ENCODE measurements at places on chromosomes 11 and 22. TPM values are rescaled to one million over a fixed set of nuclear protein-coding genes. Genes with fewer than 3 reads are reported as not detected.

DEFB131B gene
- not detected for total RNA-seq

C11orf16 gene
- not detected for total RNA-seq

OR8D1 gene
- total RNA-seq: not detected

ESRRA gene
- total RNA-seq: 38.0 TPM

DNA sequence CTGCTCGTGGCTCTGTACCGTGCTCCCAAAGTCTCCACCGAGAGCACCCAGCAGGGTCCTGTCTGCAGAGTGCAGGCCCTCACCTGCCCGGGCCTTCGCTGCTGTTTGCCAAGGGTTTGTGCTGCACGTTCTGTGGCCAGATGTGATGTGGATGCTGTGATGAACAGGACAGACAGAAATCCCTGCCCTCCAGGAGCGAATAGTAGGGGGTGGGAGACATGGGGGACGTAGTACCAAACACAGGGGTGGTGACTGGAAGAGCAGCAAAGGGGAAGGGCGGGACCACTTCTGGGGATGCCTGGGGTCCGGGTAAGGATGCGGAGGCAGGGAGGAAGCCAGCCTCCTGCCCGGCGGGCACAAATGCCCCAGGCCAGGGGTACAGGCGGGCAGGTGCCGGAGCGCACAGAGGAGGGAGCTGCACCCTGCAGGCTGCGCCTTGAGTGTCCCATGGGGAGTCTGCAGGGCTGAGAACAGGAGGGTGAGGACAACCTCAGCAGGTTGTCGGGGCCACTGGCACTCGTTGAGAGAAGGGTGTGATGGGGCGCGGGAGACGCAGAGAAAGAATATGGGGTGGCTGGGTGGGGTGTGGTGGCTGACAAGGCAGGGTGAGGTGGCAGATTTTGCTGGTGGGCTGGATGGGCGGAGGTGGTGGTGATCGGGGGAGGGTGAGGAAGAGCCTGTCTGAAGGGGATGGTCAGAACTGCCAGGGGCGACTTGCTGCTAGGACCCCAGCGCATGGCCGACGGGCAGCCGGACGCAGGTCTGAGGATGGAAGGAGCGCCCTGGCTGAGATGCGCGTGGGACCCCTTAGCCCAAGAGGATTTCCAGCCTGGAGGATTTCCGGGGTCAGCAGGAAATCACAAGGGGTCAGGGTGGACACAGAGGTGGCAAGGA, 16.3 kb upstream of the CTSD start:
- H3K27ac ChIP-seq: no peak overlapping the region
- no peaks in the 10 kb centered on the region for H3K4me1 ChIP-seq
- H3K4me3 ChIP-seq: no peak overlapping the region
- no peaks in the 10 kb centered on the region for H3K27me3 ChIP-seq
- H3K36me3 ChIP-seq: no peaks in the 10 kb centered on the region

DNA sequence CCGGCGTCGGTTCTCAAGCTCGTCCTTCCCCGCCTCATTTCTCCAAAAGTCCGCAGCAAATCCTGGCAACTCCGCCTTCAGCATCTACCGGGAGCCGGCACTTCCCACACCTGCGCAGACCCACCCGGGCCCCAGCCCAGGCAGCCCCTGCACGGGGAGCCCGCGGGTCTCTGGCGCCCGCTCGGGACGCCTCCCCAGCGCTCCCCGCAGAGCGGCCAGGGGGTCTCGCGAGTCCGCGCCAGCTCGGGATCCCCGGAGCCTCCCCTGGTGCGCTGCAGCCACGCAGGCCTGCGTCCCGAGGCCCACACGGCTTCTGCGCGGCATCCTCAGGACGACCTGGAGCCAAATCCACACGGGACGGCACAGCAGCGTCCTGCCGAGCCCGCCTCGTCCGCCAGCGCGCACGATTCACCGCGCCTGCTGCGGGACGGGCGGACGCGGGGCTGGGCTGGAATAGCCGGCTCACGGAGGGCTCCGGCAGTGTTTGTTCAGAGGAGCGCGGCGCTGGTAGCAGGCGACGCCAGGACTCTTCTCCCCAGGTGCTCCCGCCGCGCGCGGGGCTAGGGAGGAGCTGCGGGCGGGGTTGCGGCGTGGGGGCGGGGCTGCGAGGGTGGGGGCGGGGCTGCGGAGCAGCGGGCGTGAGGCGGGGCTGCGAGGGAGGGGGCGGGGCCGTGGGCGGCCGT, 816 bp upstream of the PHRF1 start:
- H3K36me3 ChIP-seq: no peaks in the 10 kb centered on the region
- H3K27me3 ChIP-seq: peaks cover 8% of the 10 kb centered on the region
- peak overlapping the region; percentile 40 for H3K4me3 ChIP-seq

DNA sequence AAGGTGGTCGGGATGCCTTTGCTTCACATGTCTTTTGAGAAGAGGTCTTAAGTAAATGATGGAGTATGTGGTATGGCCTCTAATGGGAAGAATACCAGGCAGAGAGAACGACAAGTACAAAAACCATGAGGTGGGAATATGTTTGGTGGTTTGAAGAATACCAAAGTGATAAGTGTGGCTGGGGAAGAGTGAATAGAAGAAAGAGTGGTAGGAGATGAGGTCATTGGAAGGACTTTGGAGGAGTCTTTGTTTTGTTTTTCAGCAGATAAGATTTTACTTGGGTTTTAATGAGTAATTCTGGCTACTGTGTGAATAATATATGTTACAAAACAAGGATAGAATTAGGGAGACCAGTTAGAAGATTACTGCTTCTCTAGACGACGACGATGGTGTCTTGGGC, 515.4 kb downstream of the RAB38 start:
- no peak overlapping the region for H3K4me3 ChIP-seq
- H3K27me3 ChIP-seq: no peaks in the 10 kb centered on the region
- H3K36me3 ChIP-seq: no peaks in the 10 kb centered on the region
- no peak overlapping the region for H3K27ac ChIP-seq

DNA sequence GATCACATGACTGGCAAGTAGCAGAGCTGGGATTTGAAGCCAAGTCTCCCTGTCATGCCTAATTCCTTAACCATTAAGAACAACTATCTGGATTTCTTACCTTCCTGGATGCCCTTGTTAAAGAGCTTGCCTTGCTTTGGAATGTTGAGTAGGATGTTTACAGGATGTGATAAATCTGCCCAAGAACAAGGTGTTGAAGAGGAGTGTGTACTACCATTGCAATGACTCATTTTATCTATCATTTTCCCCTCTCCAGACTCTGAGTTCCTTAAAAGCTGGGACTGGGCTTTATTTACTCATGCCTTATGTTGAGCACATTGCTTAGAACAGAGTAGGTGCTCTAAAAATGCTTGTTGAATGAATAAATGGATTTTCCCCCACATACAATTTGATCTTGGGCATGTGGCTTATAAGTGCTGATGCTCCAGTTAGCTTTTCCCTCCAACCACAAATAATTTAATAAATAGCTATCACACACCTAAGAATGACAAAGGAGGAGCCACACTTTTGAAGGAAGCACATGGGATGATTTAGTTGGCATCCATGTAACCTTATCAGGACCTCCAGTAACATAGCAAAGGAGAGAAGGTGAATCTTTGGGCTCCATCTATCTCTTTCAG, 268.6 kb upstream of the SESN3 start:
- no peaks in the 10 kb centered on the region for H3K4me1 ChIP-seq
- no peak overlapping the region for H3K27ac ChIP-seq
- DNase-seq: no peak
- no peaks in the 10 kb centered on the region for H3K27me3 ChIP-seq
- no peak overlapping the region for H3K4me3 ChIP-seq
- no peaks in the 10 kb centered on the region for H3K36me3 ChIP-seq

DNA sequence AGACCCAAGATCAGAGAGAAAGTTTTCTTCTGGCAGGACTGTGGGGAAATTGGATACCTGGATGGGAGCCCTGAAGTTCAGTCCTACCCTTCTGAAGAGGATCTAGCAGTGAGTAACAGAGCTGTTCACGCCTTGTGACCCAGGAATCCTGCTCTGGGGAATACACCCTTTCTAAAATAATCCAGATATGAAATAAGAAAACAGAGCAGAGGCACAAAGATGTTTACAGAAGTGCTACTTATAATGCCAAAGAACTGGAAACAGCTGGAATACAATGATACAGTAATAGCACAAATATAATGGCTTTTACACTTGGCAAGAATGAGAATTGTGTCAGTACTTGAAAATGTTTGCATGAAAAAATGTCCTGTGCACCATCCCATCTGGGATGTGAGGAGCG, 304.0 kb upstream of the NARS2 start:
- H3K4me3 ChIP-seq: no peak overlapping the region
- no peaks in the 10 kb centered on the region for H3K4me1 ChIP-seq
- H3K36me3 ChIP-seq: no peaks in the 10 kb centered on the region
- H3K27me3 ChIP-seq: no peaks in the 10 kb centered on the region
- H3K27ac ChIP-seq: no peak overlapping the region
- DNase-seq: no peak

- DNase-seq: no peak
- H3K4me3 ChIP-seq: no peak overlapping the region
- no peaks in the 10 kb centered on the region for H3K27me3 ChIP-seq
Observed at GRCh38 chr11:102230911-102231310, 86.4 kb upstream of the BIRC3 start.

DNA sequence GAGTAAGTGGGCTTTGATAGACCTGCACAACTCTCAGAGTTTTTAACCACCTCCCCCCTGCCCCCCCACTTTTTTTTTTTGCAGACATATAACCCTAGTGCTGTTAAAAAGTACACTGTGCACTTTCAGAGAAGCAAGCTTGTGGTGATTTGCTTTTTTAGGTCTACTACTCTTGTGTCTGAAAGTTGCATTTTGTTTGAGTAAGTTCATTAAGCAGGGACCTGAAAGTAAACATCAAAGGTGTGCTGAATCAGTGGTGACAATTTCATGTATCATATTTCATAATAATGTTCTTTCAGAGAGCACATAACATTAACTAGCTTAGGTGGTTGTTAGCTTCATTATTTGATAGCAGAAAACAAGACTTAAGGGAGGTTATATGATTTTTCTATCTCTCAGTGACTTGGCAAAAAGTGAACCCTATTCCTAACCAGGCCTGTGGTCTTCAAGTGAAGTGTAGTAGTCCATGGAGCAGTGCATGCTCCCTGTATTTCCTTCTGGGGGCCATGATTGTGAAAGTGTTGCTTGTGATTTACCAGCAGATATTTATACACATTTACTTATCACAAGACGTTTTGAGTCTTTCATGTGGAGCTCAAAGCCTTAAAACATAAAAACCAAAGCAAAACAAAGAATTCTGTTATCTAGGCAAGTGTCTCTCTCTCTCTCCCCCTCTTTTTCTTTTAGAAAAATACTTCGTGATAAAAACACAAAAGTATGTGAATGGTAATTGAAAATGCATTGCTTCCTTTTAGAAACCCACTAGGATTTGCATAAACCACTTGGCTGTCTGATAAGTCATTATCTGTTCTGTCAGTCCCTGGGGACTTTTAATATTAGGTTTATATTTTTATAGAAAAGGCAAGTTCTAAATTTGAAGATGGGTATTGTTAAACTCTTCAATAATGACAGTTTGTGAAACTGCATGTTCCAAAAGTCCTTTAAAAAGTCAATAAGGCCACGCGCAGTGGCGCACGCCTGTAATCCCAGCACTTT, 7.5 kb upstream of the RAG2 start:
- DNase-seq: no peak
- no peak overlapping the region for H3K4me3 ChIP-seq
- no peak overlapping the region for H3K27ac ChIP-seq
- H3K36me3 ChIP-seq: no peaks in the 10 kb centered on the region
- no peaks in the 10 kb centered on the region for H3K4me1 ChIP-seq
- H3K27me3 ChIP-seq: no peaks in the 10 kb centered on the region

DNA sequence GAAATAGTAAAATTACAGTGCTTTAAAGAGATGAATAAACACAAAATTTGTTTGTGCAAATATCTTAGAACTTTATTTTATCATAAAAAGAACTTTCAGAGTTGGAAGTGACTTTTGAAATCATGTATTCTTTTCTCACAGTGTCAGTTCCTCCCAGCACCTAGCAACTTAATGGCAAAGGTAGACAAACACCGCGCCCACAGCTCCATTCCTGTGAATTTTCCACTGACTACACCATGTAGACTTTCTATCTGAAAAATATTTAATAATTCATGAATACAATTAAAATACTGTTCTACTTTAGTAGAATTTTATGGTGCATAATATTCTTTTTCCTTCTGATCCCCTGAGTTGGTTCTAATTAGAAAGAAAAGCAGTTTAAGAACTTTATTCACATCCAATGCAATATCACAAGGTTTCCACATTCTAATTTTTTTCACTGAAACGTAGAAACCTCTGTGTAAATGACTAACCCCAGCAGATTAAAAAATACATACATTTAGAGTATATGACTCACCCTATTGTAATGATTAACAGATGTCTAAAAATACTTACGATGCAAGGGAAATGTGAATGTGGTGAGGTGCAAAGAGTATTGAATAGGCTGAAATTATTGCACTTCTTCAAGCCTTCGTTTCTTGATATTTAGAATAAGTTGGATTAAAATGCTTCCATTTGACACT, 218.2 kb upstream of the CCDC179 start:
- H3K36me3 ChIP-seq: no peaks in the 10 kb centered on the region
- DNase-seq: peak; percentile 28
- H3K4me1 ChIP-seq: no peaks in the 10 kb centered on the region

DNA sequence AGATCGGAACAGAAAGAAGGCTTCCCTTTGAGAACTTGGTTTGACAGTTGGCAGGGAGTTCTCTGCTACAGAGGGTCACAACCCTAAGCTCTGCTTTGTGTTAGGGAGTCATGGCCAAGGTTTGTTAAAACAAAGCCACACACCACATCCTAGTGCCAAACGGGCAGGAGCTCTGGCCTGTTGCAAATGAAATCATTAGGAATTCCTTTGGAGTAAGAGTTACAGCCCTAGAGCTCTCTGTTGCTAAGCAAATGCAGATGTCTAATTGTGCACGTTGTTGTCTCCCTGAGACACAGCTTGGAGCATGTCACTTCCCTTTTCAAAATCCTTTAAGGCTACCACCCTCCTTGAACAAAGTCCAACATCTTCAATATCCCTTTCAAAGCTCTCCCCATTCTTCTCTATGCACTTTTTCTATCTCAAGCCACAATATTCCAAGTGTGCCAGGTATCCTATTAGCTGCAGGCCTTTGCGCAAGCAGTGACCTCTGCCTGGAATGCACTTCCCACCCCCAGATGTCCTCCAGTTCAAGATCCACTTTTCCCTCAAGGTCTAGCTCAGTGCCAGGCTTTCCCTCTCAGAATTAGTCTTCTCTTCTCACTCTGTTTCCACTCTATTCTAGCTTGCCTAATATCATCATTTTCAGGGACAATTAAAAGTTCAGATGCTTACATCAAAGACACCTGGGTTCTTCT, 253.7 kb upstream of the POU2AF2 start:
- no peaks in the 10 kb centered on the region for H3K4me1 ChIP-seq
- DNase-seq: no peak
- no peaks in the 10 kb centered on the region for H3K27me3 ChIP-seq
- H3K36me3 ChIP-seq: no peaks in the 10 kb centered on the region
- no peak overlapping the region for H3K4me3 ChIP-seq

DNA sequence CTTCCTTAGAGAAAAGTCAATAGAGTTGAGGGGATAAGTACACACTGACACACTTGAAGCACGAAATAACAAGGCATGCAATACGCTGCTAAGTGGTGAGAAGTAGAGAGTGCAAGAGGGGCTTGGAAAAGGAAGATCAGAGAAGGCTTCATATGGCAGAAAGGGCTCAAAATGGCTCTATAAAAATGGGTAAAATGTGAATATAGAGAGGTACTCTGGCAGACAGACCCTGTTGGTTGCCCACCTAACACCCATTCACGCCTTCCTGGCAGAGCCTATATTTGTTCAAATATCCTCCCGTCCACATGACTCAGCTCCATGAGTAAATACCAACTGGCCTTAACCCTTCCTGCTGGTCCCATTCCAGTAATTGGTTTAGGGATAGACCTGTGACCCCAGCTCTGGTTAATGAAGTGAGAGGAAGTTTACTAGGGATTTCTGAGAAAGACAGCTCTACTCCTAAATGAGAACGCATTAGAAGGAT, 38.9 kb upstream of the CCDC34 start:
- no peak overlapping the region for H3K27ac ChIP-seq
- no peak for DNase-seq
- H3K4me1 ChIP-seq: no peaks in the 10 kb centered on the region
- no peaks in the 10 kb centered on the region for H3K27me3 ChIP-seq
- no peak overlapping the region for H3K4me3 ChIP-seq
- no peaks in the 10 kb centered on the region for H3K36me3 ChIP-seq
